ENCODE measurements at places on chromosomes 16 and 17.

DNA sequence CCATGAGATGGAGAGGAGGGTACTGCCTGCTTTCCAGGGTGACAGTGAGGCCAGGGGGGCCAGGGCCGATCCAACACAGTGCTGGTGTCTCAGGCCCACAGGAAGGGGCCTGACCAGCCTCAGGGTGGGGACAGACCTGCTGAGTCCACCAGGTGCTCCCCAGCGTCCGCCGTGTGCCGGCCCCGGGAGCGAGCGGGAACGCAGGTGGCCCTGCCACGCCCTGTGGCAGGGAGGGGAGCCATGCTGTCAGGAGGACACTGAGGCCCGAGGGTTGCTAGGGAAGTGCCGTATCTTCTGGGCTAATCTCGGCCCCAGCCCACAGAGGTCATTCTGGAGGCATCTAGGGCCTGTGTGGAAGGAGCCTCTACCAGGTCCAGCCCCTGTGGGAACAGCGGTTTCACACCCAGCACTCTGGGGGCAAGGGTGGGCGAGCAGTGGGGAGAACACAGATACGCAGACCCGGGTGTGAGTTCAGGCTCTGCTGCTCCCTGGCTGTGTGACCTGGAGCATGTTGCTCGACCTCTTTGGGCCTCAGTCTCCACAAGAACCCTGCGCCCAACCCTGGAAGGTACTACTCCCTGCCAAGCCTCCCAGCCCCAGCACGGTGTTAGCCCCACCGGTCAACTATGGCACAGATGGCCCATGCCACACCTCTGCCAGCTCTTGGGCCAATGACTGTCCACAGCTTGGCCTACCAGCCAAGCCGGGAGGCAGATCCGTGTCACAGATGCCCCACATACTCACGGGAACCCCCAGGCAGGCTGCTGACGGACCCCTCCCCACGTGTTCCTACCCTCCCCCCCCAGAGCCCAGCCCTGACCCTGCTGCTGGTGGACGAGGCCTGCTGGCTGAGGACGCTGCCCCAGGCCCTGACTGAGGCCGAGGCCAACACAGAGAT, 43.9 kb upstream of the ZC3H18 start:
- H3K4me3 ChIP-seq = no peak overlapping the region
- peaks cover 7% of the 10 kb centered on the region for H3K4me1 ChIP-seq
- no peaks in the 10 kb centered on the region for H3K27me3 ChIP-seq
- DNase-seq = no peak
- H3K36me3 ChIP-seq = no peaks in the 10 kb centered on the region
- peak overlapping the region; percentile 35 for H3K27ac ChIP-seq

GRCh38 chr17:7146115-7146514, 31.5 kb upstream of the ASGR2 start:
- H3K36me3 ChIP-seq = no peaks in the 10 kb centered on the region
- no peaks in the 10 kb centered on the region for H3K27me3 ChIP-seq
- no peak overlapping the region for H3K27ac ChIP-seq

DNA sequence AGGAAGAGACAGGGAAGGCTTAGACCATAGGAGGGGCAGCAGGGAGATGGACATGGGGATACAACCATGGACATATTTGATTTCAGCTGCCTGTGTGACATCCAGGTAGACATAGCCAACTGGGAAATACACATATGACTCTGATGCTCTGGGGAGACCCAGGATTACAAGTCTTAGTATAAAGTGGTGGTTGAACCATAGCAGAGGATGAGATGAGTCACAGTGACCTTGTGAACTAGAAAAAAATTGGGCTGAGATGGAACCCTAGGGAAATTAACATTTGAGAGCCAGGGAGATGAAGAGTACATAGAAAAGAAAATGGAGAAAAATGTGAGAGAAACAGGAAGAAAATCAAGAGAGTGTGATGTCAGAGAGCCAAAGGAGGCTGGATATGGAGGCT, 10.2 kb downstream of the MARCHF10 start:
- no peak for DNase-seq
- H3K27me3 ChIP-seq = no peaks in the 10 kb centered on the region
- H3K27ac ChIP-seq = no peak overlapping the region
- H3K4me3 ChIP-seq = no peak overlapping the region
- H3K4me1 ChIP-seq = peaks cover 5% of the 10 kb centered on the region

DNA sequence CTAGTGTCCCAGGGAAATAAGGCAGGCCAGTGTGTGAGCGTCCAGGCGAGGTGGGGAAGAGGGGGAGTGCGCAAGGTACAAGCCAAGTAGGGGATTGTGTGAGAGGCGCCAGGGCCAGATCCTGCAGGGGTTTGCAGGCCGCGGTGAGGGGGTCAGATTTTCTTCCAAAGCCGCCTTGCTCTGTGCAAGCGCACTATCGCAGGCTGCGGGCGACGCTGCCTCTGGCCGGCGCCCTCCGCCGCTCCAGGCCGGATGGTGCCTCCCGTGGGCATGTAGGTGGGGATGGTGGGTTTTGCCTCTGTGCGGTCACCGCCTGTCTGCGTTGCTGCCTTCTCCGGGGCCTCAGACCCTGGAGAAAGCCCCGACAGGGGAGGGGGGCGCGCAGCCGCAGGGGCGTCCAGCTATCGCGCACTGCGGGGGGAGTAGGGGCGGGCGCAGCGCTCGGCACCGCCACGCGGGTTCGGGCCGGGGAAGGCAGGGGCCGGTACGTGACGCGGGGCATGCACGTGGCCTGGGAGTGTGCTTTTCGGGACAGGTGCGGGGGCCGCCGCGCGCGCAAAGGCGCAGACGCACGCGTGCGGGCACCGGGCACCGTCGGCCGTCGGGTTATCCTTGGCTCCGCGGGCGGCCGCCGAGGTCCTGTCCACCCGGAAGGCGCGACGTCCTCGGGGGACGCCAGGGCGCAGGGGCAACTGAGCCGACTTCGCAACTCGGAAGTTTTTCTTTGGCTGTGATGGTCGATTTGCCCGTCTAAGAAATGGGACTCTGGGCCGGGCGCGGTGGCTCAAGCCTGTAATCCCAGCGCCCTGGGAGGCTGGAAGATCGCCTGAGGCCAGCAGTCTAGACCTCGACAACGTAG, 1.1 kb upstream of the HAPSTR1 start:
- peaks cover 23% of the 10 kb centered on the region for H3K4me1 ChIP-seq
- peak overlapping the region; percentile 89 for H3K27ac ChIP-seq
- peak overlapping the region; percentile 90 for H3K4me3 ChIP-seq
- no peaks in the 10 kb centered on the region for H3K36me3 ChIP-seq
- H3K27me3 ChIP-seq = no peaks in the 10 kb centered on the region
- peak; percentile 63 for DNase-seq

DNA sequence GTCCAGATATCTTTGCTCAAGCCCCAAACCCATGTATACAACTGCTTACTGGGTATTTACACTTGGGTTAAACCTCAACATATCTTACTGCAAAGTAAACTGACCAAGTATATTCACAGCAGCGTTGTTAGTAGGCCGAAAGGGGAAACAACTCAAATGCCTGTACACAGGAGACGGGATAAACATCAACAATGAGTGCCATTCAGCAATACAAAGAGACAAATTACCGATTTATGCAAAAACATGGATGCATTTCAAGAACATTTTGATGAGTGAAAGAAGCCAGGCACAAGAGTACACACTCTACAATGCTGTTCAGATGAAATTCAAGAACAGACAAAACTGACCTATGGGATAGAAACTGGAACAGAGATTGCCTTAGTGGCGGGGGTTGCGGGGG, 136.3 kb upstream of the CACNG3 start:
- H3K27me3 ChIP-seq = no peaks in the 10 kb centered on the region
- H3K4me3 ChIP-seq = no peak overlapping the region
- no peak overlapping the region for H3K27ac ChIP-seq
- H3K4me1 ChIP-seq = no peaks in the 10 kb centered on the region
- DNase-seq = no peak

DNA sequence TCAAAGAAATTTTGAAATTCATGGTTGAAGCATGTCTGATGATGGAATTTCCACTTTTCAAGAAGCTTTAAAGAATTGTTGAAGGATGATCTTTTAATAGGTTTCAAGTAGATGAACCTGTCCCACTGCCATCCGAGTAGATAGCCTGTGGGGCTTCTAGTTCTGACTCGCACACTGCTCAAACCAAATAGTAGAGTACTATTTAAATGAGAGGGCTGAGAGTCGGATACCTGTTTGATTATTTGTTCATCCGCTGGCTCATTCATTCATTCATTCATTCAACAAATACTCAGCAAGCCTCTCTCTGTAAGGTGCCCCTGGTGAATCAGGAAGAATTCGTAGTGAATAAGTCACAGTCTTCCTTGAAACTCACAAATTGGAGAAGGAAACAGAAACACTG, 108.2 kb upstream of the IRX5 start:
- DNase-seq = no peak
- H3K27ac ChIP-seq = no peak overlapping the region
- H3K4me1 ChIP-seq = no peaks in the 10 kb centered on the region
- no peaks in the 10 kb centered on the region for H3K36me3 ChIP-seq

GRCh38 chr17:39240631-39241030, 14.9 kb upstream of the STAC2 start:
- no peak overlapping the region for H3K4me3 ChIP-seq
- no peak for DNase-seq
- no peaks in the 10 kb centered on the region for H3K27me3 ChIP-seq

GRCh38 chr17:45149037-45149668, 878 bp downstream of the HEXIM1 start:
- H3K36me3 ChIP-seq = no peaks in the 10 kb centered on the region
- H3K4me1 ChIP-seq = peaks cover 21% of the 10 kb centered on the region
- no peaks in the 10 kb centered on the region for H3K27me3 ChIP-seq

GRCh38 chr16:67528870-67529581, 397 bp downstream of the RIPOR1 start:
- peaks cover 9% of the 10 kb centered on the region for H3K27me3 ChIP-seq
- peak overlapping the region; percentile 53 for H3K4me3 ChIP-seq
- peak overlapping the region; percentile 62 for H3K27ac ChIP-seq
- H3K4me1 ChIP-seq = peaks cover 11% of the 10 kb centered on the region
- no peaks in the 10 kb centered on the region for H3K36me3 ChIP-seq

DNA sequence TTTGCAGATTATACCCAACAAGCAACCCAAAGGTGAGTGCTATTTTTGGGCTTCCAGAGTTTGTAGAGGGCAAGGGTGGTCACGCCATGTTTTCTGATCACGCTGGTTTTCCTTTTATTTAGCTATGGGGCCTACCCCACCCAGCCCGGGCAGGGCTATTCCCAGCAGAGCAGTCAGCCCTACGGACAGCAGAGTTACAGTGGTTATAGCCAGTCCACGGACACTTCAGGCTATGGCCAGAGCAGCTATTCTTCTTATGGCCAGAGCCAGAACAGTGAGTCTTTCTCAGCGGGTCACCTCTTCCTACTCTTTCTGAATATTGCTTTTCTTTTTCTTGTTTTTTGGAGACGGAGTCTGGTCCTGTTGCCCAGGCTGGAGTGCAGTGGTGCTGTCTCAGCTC, 2.5 kb downstream of the FUS start:
- peak overlapping the region; percentile 30 for H3K27ac ChIP-seq
- H3K36me3 ChIP-seq = peaks cover 40% of the 10 kb centered on the region
- no peak for DNase-seq
- H3K4me1 ChIP-seq = peaks cover 65% of the 10 kb centered on the region

- no peak overlapping the region for H3K4me3 ChIP-seq
- no peak for DNase-seq
- H3K4me1 ChIP-seq = peaks cover 18% of the 10 kb centered on the region
- H3K36me3 ChIP-seq = no peaks in the 10 kb centered on the region
- no peak overlapping the region for H3K27ac ChIP-seq
These were observed 3.2 kb downstream of the USP32 start for GRCh38 chr17:60388742-60389141.

DNA sequence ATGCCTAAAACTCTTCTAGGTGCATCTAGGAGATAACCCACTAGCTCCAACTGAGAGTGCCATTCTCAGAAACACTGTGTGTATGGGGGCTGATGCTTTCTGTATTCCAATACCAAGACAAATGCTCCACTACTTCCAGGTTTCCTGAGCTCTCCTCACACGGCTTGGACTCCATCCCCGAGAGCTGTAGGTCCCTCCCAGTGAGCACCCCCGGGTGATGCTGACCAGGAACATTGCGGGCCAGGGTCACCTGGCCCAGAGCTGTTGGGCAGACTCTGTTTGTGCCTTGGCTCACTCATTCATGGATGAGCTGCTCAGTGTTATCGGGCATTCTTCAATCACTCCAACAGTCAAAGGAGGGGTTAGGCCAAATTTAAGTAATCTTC, 7.0 kb downstream of the CUEDC1 start:
- no peaks in the 10 kb centered on the region for H3K27me3 ChIP-seq
- H3K27ac ChIP-seq = no peak overlapping the region
- H3K36me3 ChIP-seq = no peaks in the 10 kb centered on the region
- H3K4me3 ChIP-seq = no peak overlapping the region

GRCh38 chr16:79468631-79469030, 131.9 kb downstream of the MAF start:
- no peaks in the 10 kb centered on the region for H3K27me3 ChIP-seq
- H3K36me3 ChIP-seq = no peaks in the 10 kb centered on the region
- no peaks in the 10 kb centered on the region for H3K4me1 ChIP-seq
- no peak overlapping the region for H3K4me3 ChIP-seq
- no peak overlapping the region for H3K27ac ChIP-seq
- no peak for DNase-seq

DNA sequence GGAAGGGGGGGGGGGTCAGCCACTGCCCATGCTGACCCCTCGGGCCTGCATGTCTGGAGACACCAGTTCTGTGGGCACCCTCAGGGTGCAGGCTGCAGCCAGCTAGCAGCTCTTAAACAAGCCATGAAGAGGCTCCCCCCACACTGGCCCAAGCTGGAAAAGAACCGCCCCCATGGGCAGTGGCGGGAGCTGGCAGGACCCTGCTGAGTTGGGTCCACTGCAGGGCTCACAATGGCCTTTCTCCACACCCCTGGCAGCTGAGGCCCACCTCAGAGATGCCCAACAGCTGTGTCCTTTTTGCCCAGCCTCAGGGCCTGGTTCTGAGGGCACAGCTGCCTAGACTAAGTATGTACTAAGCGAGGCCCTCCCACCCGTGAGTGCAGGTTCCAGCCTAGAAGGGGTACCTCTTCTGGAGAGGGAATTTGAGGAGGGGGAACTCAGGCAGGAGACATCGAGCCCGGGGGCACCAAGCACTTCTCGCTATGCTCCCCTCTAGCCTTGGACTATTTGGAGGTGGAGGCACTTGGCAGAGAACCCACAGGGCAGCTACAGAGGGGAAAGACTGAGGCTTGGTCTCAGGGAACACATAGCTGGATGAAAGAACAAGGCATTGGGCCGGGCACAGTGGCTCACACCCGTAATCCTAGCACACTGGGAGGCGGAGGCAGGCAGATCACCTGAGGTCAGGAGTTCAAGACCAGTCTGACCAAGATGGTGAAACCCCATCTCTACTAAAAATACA, 3.2 kb downstream of the THRA start:
- peak overlapping the region; percentile 57 for H3K27ac ChIP-seq
- DNase-seq = no peak
- H3K27me3 ChIP-seq = no peaks in the 10 kb centered on the region
- peaks cover 50% of the 10 kb centered on the region for H3K4me1 ChIP-seq
- no peaks in the 10 kb centered on the region for H3K36me3 ChIP-seq

- H3K27me3 ChIP-seq = no peaks in the 10 kb centered on the region
- no peak overlapping the region for H3K4me3 ChIP-seq
- DNase-seq = no peak
- no peaks in the 10 kb centered on the region for H3K4me1 ChIP-seq
- no peaks in the 10 kb centered on the region for H3K36me3 ChIP-seq
These were observed 83.3 kb downstream of the CMC2 start for GRCh38 chr16:80923356-80923755.

- DNase-seq = no peak
- H3K27ac ChIP-seq = no peak overlapping the region
- no peaks in the 10 kb centered on the region for H3K4me1 ChIP-seq
- no peaks in the 10 kb centered on the region for H3K27me3 ChIP-seq
These were observed 22.4 kb downstream of the CDRT15 start for GRCh38 chr17:14214271-14214670.

Data from naive thymus-derived CD4-positive, alpha-beta T cell (primary cell).